Hematopoietic multipotent progenitor cell (in vitro differentiated cells): ENCODE measurements at places on chromosomes 12 and 14. TPM values are rescaled to one million over a fixed set of nuclear protein-coding genes. Genes with fewer than 3 reads are reported as not detected.

GRCh38 chr12:108657130-108657745, 23.5 kb upstream of the SELPLG start:
- no peak for DNase-seq

DNA sequence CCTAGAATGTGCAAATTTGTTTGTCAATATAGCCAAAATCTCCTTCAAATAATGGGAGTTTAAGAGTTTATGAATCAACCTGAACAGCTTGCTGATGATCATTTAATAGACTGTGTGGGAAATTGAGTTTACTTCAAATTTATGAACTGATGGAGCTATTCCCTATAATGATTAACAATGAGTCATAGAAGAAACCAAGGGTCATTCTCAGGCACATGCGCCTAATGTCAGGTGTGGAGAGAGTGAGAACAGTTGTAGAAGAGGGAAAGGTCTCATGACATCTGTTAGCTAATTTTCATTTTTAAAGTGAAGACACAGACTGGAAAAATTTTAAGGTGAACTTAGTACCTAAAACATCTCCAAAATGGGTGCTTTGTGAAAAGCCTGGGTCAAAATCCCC, 191.8 kb downstream of the BMP4 start:
- no peak for DNase-seq

DNA sequence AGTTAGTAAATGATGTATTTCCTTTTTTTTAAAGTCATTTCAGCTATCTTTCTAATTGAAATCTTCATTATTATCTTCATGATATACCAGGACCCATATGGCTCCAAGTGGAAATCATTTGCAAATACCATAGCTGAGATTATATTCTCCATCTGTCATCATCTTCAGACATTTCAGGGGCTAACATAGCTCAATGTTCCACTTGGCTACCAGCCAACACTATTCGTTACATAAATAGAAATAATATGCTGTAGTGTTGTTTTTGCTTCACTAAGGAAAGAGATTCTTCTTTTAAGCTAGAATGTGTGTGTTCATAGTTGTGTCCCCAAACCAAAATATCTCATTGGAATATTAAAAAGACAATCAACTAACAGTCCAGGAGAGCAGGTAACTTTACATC, 225.1 kb downstream of the DIO2 start:
- DNase-seq = no peak

GRCh38 chr14:69657950-69658355, 46.6 kb downstream of the SUSD6 start:
- no peak for DNase-seq

The PTCSC3 gene
- not detected for total RNA-seq

GRCh38 chr12:4281173-4281654, 7.7 kb downstream of the CCND2 start:
- DNase-seq = no peak

The GALNT6 gene
- total RNA-seq = 34.2 TPM
